ENCODE measurements at places on chromosomes 11 and 22. TPM values are rescaled to one million over a fixed set of nuclear protein-coding genes. Genes with fewer than 3 reads are reported as not detected.
A peak's percentile ranks its signal among the peaks of the same experiment; 100 is the strongest.

C11orf86 gene
- not detected for total RNA-seq

DNA sequence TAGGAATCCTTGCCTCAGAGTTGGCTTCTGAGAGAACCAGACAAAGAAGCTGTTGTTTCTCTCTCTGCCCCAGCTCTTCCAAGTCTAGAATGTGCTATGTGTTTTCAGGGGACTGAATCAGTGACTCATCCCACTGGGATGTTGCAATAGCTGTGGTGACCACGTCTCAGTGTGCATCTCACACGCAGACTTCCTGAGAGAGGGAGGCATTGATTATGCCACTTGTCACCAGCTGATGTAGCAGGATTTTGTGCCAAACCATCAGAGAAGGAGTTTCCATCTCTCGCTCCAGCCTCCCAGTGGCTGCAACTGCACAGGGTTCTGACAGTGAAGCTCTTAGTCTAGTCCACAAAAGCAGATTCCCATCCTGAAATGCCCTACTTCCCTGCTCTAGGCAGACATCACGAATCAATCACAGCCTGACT is 455.8 kb downstream of the MIAT start:
- peak; percentile 98 for DNase-seq

DNA sequence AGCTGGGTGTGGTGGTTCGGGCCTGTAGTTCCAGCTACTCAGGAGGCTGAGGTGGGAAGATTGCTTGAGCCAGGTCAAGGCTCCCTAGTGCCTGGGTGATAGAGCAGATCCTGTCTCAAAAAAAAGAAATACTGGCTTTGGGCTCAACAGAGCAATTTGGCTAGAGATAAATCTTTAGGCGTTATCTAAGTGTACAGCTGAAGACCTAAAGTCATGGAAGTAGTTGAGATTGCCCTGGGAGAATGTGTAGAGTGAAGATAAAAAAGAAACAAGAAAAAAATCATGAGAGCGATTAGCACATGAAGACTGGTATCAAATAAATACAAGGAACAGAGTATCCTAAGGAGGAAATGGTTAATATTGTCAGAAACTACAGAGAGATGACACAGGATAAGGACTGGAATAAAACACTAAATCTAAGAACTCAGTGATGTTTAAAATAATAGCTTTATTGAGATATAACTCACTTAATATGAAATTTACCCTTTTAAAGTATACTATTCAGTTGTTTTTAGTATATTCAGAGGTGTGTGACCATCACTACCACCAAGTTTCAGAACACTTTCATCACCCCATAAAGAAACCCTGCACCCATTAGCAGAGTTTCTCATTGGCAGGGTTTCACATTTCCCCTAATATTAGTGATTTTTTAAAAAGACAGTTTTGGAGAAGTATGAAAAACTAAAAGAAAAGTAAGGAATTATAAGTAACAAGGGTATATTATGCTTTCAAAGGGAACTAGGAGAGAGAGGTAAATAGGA is 20.7 kb downstream of the PIK3C2A start:
- DNase-seq, result no peak

DNA sequence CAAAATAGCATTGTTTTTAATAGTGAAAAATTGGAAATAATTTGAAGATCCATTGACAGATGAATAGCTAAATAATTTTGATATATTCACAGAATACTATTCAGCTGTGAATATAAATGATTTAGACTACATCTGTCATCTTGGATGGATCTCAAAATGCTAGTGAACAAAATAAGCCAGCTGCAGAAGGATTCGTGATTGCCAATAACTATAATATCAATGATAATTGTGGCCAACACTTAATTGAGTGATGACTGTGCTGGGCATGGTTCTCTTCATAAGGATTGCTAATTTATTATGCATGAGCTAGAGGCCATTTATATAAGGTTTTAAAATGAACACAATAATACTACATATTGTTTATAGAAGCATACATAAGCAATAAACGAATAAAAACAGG is 60.4 kb downstream of the CTTN start:
- no peak for DNase-seq

FGF4 gene
- total RNA-seq, result not detected

P4HA3 gene
- 2.2 TPM for total RNA-seq

DNA sequence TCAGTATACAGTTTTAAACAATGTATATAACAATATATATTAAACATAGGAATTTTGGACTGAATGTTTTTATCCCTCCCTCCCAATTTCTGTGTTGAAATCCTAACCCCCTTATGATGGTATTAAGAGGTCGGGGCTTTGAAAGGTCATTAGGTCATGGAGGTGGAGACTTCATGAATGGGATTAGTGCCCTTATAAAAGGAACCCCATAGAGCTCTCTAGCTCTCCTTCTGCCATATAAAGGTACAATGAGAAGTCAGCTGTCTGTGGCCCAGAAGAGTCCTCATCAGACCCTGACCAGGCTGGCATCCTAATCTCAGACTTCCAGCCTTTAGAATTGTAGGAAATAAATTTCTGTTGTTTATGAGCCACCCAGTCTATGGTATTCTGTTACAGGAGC is 6.5 kb downstream of the NNMT start:
- no peak for DNase-seq

- DNase-seq, result no peak
These were observed 49.3 kb upstream of the PPP2R1B start for GRCh38 chr11:111815489-111815888.

GRCh38 chr11:47398011-47398410 is 10.4 kb upstream of the SLC39A13 start:
- DNase-seq, result no peak

KRTAP5-8 gene
- total RNA-seq, result 0.26 TPM

KRTAP5-11 gene
- total RNA-seq, result not detected

- no peak for DNase-seq
These were observed 34.1 kb downstream of the CHRDL2 start for GRCh38 chr11:74696939-74697675.

GRCh38 chr11:28619846-28620540 is 511.8 kb downstream of the METTL15 start:
- no peak for DNase-seq

SCUBE2 gene
- 2.6 TPM for total RNA-seq

DNA sequence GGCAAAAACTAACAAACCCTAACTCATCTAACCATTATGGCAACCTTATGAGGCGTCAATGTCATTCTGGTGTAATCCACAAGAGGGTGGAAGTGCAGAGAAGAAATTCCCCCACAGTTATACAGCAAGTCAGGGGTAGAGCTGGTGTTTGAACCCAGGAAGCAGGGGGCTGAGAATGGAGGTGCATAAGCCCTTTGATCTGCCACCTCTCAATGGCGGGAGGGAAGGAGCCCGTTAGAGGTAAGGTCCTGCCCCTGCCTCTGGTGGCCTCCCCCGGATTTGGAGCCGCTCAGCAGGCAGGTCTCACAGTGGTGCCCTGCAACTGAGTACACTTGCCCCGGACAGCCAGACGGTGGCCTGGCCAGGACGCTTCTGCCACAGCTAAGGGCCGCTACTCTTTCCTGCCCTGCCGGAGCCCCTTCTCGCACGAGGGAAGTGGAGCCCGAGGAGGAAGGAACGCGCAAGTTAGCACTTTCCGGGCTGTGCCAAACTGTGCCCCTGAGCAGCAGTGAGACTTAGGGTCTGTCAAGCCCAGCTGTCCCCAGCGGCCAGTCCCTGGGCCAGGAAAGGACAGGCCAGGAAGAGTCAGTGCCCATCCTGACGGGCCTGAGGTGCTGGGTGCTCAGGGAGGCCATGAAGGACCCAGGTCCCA is 1.1 kb downstream of the FXYD2 start:
- peak; percentile 21 for DNase-seq

MRPL21 gene
- total RNA-seq, result 413 TPM

LBHD1 gene
- total RNA-seq, result 3.6 TPM

Measured in SK-MEL-5 (cell line).